ENCODE measurements at places on chromosomes 11 and 22.

GRCh38 chr11:61121192-61121831 is 19.0 kb downstream of the CD5 start:
- no peak for DNase-seq

DNA sequence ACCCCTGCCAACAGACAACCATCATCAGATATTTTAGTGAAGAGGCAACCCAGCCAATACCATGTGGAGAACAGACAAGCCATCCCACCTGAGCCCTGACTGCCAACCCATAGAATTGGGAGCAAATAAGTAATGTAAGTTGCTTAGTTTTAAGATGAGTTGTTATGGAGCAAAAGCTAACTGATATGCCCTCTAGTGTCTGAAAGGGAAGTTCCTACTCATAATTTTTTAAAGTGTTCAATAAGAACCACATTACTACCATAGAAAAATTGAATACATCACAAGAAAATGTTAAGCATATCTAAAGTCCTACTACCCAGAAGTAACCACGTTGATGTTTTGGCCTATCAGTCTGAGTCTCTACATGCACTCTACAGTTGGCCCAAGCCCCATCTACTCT is 50.8 kb upstream of the SLC36A4 start:
- DNase-seq: peak; percentile 15

- DNase-seq: no peak
These were observed 20.5 kb upstream of the APOA1 start for GRCh38 chr11:116857936-116858335.

GRCh38 chr11:10930972-10931760 is 73.3 kb upstream of the ZBED5 start:
- DNase-seq: peak; percentile 80

DNA sequence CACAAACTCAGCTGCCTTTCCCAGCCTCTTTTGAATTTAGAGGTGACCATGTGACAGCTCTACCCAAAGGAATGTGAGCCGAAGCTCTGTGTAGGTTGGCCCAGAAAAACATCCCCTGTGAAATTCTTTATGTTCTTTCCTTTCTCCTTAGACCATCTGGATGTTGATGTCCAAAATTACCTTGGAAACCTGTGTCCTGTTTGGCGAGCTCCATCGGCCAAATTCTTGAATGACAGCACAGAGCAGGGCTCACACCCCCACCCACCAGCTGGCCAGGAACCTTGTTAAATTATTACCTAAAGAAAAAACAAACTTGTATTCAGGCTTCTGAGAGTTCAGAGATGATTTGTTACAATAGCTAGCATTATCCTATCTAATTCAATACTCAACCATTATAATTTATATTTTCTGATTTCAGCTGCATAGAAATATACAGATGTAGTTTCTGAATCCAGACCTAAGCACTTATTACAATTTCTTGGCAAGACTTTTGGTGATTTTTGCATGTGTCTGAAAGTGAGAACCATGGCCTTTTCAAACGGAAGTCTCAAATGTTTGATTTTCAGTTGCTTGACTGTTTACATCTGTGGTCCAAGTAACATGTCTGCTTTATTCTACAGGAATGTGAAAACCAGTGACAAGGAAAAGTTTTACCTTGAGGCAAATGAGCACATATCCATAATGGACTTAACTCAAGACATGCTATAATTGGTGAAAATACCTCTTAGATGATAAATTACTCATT is 554.2 kb downstream of the NTM start:
- DNase-seq: peak; percentile 52

GRCh38 chr22:24265734-24266133 is 4.9 kb upstream of the SPECC1L start:
- no peak for DNase-seq

GRCh38 chr11:70568035-70568813 is 169.9 kb downstream of the CTTN start:
- no peak for DNase-seq

GRCh38 chr11:79342686-79343085 is 98.1 kb downstream of the TENM4 start:
- no peak for DNase-seq

- no peak for DNase-seq
These were observed 59.1 kb downstream of the CSNK2A3 start for GRCh38 chr11:11293798-11294550.

DNA sequence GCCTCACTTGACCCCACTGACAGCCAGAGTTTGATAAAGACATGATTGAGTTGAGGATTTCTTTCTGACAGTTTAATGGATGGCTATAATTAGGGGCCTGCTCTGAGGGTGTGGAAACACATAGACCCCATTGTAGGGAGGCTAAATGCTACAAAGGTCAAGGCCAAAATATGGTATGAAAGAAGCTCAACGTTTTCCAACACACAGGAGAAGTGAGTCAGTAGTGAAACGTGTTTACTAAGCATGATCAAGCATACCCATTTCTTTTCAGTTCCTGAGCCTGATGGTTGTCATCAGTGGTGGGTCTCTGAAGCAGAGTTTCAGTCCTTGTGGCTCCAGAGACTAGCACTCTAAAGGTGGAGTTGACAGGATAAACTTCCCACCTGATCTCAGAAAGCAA is 69.7 kb downstream of the SNX19 start:
- DNase-seq: no peak

DNA sequence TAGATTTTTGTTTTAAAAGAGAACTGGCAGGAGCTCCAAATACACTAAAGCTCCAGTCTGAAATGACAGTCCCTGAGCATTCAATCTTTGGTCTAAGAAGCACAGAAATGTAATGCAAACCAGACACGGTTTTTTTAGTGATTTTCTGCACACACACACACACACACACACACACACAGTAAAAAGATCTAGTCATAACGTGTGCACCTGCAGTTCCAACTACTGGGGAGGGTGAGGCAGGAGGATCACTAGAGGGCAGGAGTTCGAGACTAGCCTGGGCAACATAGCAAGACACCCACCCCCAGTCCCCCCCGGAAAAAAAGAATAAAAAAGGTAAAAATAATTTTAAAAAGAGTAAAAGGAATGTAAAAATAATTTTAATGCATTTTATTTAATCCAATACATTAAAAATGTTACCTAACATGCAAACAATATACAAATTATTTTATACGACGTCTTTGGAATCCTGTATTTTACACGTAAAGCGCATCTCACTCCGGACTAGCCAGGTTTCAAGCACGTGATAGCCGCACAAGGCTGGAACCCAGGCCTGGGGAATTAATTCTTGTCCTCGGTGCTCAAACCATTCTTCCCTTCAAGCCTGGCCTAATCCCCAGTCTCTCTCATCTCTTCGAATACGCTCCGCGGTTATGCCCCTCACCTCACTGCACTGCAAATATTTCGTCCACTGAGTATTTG is 762 bp upstream of the TBC1D22A start:
- DNase-seq: no peak

- no peak for DNase-seq
These were observed 72.8 kb downstream of the ARHGAP42 start for GRCh38 chr11:100759856-100760255.

- DNase-seq: no peak
These were observed 99.3 kb upstream of the RRM1 start for GRCh38 chr11:3995307-3995706.

DNA sequence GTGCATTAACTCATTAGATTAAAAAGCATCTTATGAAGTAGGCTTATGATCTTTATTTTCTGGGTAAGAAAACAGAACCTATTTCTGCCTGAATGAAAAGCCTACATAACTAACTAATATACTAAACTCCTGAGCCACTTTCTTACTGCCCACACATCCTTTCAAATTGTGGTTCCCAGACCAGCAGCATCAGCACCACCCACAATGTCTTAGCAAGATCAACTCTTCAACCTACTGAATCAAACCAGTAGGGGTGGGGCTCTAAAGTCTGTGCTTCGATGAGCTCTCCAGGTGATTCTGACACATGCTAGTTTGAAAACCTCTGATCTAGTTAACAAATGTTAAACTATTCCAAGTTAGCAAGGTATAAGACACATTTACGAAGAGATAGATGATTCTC is 462.4 kb downstream of the DLG2 start:
- no peak for DNase-seq

DNA sequence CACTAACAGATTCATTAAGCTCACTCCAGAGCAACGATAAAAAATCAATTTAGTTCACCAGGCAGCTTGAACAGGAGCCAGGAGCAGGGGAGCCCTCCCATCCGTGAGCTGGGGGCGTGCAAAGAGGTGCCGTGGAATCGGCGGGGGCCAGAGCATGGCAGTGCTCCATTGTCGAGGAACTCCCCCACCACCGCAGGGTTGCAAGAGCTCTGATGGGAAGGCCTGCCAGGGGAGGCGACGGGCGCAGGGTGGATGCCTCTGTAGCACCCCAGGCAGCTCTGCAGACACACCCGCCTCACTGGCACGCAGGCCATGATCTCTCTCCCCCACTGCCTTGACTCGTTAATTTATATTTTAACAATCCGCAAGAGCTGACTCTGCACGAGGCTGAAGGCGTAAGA is 433.2 kb downstream of the MIAT start:
- DNase-seq: no peak

DNA sequence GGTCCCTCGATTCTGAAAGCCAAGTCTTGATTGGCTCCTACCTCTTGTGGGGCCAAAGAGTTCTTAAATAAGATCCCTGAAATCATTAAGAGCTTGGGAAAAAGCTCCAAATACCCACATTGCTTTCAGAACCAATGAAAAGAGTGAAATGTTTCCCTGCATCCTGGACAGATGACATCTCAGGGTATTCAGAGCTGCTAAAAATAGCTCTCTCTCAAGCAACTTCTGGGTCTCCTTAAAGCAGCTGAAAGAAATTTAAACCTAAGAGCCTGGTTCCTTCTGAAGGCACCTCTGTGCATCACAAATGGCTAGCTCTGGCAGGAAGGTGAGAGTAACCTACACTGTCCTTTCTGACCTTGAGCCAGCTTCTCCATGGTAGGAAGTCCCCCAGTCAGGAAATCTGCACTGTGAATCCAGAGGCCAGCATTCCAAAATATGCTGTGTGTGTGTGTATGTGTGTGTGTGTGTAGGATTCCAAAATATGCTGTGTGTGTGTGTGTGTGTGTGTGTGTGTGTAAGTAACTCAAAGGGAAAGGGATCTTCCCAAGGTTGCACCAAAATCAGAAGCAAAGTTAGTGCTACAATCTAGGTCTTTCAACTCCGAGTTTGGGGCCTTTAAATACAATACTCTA is 50.1 kb downstream of the RELT start:
- DNase-seq: no peak

DNA sequence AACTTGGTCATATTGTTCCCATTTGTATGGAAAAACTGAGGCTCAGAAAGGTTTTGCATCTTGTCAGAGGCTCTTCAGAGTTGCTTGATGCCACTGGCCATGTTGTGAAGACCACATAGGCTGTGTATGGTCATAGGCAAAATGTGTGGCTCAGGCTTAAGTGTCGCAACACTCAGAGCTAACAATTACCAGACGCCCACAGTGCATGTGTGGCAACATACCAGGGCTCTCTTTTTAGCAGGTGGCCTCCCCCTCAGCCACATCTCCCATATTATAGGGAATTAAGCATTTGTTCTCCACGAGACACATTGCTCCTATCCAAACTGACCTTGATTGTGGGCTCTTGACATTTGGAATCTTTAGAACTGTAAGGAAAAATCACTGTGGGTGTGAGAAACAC is 802.5 kb downstream of the DLG2 start:
- DNase-seq: no peak

GRCh38 chr22:23187211-23187610 is 6.9 kb downstream of the BCR start:
- DNase-seq: peak; percentile 45

DNA sequence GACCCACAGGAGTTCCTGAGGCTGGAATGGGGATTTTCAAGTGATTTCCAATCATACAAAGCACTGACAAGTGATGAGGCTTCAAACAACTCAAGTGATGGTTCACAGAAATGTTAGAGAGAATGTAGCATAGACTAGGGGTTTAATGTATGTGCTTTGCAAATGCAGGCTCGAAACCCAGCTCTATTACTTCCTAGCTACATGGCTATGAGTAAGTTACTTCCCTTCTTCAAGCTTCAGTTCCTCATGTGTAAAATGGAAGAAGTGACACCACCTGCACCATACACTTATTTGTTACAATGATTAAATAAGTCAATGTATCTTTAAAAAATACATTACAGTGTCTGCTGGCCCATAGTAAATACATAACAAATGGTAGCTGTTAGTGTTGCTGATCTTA is 139.8 kb downstream of the CCDC81 start:
- no peak for DNase-seq

- peak; percentile 36 for DNase-seq
These were observed 2.1 kb upstream of the KIAA0930 start for GRCh38 chr22:45242778-45243191.

GRCh38 chr22:39179401-39179827 is 26.9 kb upstream of the CBX7 start:
- DNase-seq: no peak

GRCh38 chr11:26891501-26891900 is 102.4 kb upstream of the FIBIN start:
- no peak for DNase-seq

GRCh38 chr11:1624621-1625020 is 2.7 kb upstream of the KRTAP5-4 start:
- DNase-seq: no peak

DNA sequence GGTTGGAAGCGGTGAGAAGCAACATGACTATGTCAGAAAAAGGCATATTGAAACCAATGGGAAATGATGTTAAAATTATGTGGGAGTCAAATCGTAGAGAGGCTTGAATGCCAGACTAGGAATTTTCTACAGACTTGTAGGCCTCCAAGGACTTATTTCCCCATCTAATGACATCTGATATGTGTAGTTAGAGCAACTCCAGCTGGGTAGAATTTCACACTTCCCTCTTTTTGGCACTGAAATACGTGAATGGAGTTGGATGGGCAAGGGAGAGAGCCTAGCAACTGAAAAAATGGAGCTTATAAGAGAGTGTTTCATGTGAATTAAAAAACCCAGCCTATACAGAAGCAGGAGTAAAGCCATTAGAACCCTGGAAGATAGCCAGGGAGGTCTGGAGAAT is 304.2 kb downstream of the INSC start:
- DNase-seq: no peak

- no peak for DNase-seq
These were observed 67.4 kb downstream of the ZBTB44 start for GRCh38 chr11:130247319-130247718.

GRCh38 chr22:45183974-45184373 is 20.2 kb downstream of the NUP50 start:
- no peak for DNase-seq

DNA sequence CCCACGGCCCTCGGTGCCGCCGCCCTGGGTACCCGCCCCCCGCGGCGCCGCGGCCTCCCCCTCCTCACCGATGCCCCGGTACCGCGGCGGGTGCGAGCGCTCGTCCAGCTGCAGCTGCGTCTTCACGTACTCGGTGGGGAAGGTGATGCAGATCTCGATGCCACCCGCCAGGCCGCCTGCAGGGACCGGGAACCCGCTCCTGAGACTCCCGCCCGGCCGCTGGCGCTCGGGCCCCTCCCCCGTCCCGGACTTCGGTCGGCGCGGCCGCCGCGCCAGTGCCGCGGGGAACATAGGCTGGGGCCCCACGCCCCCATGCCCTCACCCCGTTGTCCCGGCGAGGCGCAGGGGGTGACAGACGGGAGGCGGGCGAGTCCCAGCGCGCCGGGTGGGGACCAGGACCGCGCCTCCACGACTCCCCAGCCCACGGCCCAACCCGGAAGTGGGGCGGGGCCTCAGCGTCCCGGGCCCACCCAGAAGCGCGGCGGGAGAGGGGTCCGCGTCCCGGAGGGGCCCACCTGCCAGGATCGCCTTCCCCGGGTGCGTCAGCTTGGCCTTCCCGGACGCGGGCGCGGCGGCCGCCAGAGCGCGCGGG is 375 bp downstream of the SLC25A1 start:
- peak; percentile 46 for DNase-seq

Measured in endothelial cell of umbilical vein (primary cell).